ENCODE measurements at places on chromosomes 5 and 9. TPM values are rescaled to one million over a fixed set of nuclear protein-coding genes. Genes with fewer than 3 reads are reported as not detected.

DNA sequence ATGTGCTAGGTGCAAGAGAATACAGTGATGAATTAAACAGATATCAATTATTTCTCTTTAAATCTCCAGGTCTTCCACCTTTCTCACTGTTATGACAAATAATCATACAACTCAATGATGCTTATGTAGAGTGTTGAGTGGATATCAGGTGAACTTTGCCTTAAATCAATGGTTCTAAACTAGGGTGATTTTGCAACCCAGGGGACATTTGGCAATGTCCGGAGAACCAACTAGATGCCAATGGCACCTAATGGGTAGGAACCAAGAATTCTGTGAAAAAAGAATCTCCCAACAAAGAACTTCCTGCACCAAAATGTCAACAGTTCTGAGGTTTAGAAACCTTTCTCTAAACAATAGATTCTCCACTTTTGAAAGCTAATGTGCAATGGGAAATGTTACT lies 52.0 kb upstream of the GDNF start:
- DNase-seq = no peak

- no peak for DNase-seq
Observed at GRCh38 chr5:52758014-52758413, 29.7 kb upstream of the ITGA1 start.

GRCh38 chr9:1222511-1222910 lies 172.4 kb downstream of the DMRT2 start:
- DNase-seq = no peak

Gene HAVCR1
- total RNA-seq = not detected

Gene SV2C
- 1.2 TPM for total RNA-seq

GRCh38 chr5:54148067-54148845 lies 162.1 kb downstream of the ARL15 start:
- DNase-seq = peak; percentile 52

Gene LIFR
- 82.3 TPM for total RNA-seq

DNA sequence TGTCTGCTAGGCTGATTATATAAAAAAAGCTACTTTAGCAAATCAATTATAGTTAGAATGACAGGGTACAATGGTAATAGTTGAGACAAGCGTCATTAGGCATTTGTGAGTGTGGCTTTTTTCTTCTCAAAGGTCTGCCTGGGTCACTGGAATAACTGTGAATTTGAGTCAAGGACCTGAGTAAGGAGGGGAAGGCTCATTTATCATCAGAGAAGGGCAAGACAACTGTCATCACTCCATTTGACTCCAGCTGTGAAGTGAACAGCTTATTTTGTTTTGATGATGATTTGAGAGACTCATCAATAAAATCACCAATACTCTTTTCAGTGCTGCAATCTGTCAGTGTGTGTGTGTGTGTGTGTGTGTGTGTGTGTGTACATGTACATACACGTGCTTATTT lies 118.6 kb downstream of the MAT2B start:
- DNase-seq = no peak

Gene CARD6
- total RNA-seq = 5.1 TPM

Gene MUSK
- total RNA-seq = 5.3 TPM

- DNase-seq = no peak
Observed at GRCh38 chr5:39333104-39333503, 31.2 kb downstream of the C9 start.

Gene OR2V2
- total RNA-seq = 2.4 TPM

Gene ECPAS
- total RNA-seq = 56.3 TPM

Gene TRUB2
- 8.4 TPM for total RNA-seq

DNA sequence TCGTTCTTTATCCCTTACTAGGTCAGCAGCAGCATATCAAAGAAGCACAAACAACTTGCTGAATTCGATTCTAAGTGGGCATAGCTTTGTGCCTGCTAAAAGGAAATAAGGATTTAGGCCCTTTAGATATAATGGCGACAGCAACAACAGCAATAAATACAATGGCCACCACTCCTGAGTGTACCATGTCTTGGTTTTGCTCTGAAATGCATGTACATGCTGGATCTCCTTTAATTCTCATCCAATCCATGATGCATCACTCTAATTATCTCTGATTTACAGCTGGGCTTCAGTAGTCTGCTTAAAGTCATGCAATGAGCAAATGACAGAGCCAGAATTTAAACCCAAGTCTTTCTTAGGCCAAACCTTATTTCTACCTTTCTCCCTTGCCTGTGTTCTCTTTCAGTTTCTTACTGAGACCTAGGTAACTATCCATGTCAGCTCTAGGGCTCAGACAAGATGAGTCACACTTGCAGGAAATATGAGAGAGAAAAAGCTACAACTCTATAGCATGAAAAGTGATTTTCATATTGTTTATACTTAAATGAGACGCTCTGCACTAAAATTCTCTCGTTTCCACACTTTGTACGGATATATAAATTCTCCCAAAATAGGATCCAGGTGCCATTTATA lies 111.8 kb downstream of the HMHB1 start:
- DNase-seq = peak; percentile 68

DNA sequence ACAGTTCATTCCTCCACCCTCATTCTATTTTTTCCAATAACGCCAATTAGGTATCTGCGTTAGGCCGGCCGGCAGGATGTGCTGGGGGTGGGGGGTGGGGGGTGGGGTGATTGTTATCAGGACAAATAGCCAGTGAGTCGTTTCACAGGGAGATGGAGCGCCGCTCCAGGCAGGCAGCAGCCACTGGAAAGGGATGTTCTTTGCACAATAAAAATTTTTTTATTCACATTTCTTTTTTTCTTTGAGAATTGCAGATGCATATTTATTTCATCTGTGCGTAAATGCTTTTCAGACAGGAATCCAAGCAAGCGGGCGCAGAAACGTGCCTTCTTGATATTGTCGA lies 4.1 kb downstream of the LMX1B start:
- DNase-seq = no peak

GRCh38 chr9:75299324-75299723 lies 211.0 kb downstream of the OSTF1 start:
- no peak for DNase-seq

- no peak for DNase-seq
Observed at GRCh38 chr5:152673601-152674000, 268.5 kb upstream of the NMUR2 start.
